ENCODE measurements at places on chromosomes 7 and 10. TPM values are rescaled to one million over a fixed set of nuclear protein-coding genes. Genes with fewer than 3 reads are reported as not detected.

Gene HTR5A
- total RNA-seq, result not detected

Gene OR6B1
- total RNA-seq, result not detected

Gene EPO
- total RNA-seq, result not detected

Gene TCF7L2
- 19.4 TPM for total RNA-seq

Gene FAM25G
- 0.63 TPM for total RNA-seq
